DMS153 (cell line): ENCODE measurements at places on chromosomes 2 and 18.
A peak's percentile ranks its signal among the peaks of the same experiment; 100 is the strongest.

- DNase-seq, result no peak
These were observed 19.0 kb upstream of the TMEM247 start for GRCh38 chr2:46460241-46460921.

GRCh38 chr2:168336786-168337388 lies 89.5 kb upstream of the STK39 start:
- peak; percentile 66 for DNase-seq

- DNase-seq, result no peak
These were observed 1.3 kb downstream of the CYP27C1 start for GRCh38 chr2:127218812-127219170.

DNA sequence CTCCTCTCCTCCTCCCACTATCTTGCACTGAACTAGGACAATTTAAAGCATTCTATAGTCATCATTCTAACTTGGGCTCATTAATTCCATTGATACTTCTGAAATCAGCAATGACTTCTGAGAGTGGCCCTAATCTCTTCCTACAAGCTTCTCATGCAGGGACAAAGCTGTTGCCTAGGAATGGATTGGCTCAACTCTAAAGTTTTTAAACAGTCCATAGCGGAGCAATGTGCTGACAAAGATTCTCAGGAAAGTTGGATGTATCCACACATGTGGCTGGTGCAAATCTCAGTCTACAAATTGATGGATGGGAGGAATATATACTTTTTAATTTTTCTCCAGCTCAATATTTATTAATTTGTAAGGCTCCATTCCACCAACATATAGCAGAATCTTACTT lies 388.9 kb downstream of the SETBP1 start:
- DNase-seq, result no peak

- DNase-seq, result peak; percentile 61
These were observed 143.9 kb downstream of the MYT1L start for GRCh38 chr2:2187196-2187595.

DNA sequence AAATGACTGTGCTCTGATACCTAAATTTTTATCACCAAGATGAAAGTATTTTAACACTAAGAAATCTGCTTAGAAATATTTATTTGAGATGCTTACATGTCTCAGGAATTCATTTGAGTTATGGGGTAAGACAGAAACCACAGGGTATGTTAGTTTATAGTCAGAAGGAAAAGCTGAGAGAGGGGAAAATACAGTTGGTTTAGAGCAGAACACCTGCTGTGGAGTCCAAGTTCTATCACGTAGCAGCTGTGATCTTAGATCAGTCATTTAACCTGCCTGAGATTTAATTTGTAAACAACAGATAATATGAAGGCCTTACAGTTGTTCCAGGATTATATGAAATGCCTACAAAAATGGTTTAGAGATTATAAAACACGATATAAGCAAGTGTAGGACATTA lies 29.0 kb downstream of the PDE6D start:
- no peak for DNase-seq

GRCh38 chr2:39689876-39690275 lies 24.2 kb downstream of the TMEM178A start:
- DNase-seq, result no peak

GRCh38 chr18:11108947-11109346 lies 40.4 kb downstream of the PIEZO2 start:
- DNase-seq, result no peak

DNA sequence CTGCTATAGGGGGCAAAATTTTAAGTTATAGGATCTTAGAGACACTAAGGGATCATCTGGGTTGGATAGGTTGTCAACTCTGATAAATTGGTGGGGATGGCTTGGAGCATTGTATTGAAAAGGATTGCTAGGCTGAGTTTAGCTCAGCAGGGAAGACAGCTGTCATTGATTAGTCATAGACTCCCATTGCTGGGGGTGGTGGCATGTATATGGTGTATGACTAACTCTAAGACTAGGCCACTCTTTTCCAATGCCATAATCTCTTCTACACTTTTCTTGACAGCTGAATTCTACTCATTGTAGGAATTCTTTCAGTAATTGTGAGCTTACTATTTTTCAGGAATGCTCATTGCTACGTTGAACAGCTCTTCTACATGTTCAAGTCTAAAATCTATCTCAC lies 81.3 kb upstream of the PELI1 start:
- no peak for DNase-seq

GRCh38 chr2:122412360-122412759 lies 656.9 kb downstream of the TSN start:
- DNase-seq, result peak; percentile 71

DNA sequence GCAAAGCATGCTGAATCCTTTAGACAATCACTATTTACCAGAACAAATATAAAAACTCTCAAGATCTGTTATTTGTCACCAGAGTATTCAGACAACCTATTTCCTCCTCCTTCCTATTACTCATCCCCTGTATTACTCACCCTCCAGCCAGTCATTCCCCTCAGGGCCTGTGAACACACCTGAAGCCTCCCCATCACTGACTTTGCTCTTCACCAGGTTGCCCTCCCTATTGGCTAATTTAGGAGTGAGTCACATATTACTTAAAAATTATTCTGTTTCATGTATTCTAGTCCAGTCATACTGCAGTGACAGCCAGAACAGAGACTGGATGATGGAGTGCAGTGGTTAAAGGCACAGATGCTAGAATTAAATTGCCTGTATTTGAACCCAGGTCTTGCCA lies 3.7 kb upstream of the ATG16L1 start:
- peak; percentile 38 for DNase-seq

GRCh38 chr18:45286431-45286830 lies 328.8 kb upstream of the SLC14A2 start:
- no peak for DNase-seq

DNA sequence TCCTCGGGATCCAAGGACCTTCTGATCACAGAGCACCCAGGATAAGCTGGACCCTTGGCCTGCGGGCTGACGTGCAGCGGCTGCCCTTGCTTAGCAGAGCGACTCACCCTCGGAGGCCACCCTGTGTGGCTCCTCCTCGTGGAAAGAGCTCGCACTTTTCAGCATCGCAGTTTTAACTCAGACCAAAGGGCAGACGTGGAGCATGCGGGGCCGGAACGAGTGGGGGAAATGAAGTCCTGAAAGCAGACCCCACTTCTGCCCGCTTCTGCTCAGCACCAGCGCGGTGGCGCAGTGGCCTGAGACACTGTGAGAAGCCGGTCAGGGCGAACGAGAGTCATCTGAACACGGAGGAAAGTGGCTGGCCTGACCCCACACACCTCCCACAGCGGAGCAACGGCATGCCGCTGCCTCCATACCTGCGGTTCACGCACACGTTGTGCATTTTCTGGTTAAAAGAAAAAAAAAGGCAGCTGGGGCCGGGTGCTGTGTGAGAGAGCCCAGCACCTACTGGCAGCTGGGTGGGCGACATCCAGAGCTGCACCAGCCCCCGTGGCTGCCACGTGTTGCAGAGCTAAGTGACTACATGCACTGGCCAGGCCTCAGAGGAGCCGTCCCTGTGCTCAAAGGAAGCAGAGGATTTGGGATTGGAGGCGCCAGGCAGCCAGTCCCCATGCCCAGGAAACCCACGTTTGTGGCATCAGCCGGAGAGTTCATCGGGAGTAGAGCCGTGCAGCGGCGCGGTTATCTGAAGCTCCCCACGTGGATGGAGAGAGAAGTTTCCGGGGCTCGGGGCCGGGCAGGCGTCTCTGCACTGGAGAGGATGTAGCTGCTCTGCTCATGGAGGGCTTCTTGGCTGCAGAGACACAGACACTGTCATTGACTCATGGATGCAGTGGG lies 89.7 kb downstream of the USP40 start:
- DNase-seq, result no peak

- no peak for DNase-seq
These were observed 781.9 kb upstream of the ID2 start for GRCh38 chr2:7899923-7900322.

GRCh38 chr2:217436386-217436785 lies 566.4 kb downstream of the TNS1 start:
- no peak for DNase-seq

DNA sequence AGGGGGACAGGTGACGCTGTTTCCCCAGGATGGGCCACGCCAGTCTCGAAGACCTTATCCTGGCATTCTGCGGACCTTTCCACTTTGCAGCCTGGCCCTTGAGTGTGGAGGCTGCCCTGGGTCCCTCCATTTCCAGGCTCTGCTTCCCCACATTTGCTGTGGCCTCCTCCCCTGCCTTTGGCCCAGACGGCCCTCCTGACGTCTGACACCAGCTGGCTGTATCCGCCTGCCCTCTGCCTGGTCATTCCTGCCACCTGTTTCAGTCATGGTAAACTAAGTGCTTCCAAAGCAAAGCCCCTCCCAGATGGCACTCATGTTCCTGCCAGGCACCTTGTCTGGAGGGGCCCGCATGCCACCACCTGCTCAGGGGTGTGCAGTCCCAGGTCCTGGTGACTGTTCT lies 95.1 kb downstream of the ASB1 start:
- no peak for DNase-seq

GRCh38 chr2:212227755-212228154 lies 310.8 kb downstream of the ERBB4 start:
- peak; percentile 81 for DNase-seq
